ENCODE measurements at places on chromosomes 6 and 20.

DNA sequence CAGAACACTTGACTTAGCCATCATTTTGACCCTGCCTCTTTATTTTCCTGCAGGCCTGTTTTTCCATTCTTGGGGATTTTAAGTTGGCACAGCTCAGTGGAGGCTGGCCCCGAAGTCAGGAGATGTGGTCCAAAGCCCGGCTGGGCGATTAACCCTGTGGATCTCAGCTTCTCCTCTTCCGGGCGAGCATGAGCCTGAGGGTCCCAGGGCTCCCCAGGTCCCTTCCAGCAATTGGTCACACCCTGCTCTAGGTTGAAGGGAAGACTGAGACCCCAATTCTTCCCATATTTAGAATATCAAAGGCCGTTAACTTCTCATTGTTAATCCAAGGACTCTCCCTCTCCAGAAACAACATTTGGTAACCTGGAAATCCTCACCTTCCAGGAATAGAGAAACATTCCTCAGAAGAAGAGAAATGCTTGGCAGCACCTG is 2.3 kb downstream of the THBS2 start:
- DNase-seq: no peak

- DNase-seq: no peak
Observed at GRCh38 chr6:165655191-165655590, 7.8 kb downstream of the PDE10A start.

DNA sequence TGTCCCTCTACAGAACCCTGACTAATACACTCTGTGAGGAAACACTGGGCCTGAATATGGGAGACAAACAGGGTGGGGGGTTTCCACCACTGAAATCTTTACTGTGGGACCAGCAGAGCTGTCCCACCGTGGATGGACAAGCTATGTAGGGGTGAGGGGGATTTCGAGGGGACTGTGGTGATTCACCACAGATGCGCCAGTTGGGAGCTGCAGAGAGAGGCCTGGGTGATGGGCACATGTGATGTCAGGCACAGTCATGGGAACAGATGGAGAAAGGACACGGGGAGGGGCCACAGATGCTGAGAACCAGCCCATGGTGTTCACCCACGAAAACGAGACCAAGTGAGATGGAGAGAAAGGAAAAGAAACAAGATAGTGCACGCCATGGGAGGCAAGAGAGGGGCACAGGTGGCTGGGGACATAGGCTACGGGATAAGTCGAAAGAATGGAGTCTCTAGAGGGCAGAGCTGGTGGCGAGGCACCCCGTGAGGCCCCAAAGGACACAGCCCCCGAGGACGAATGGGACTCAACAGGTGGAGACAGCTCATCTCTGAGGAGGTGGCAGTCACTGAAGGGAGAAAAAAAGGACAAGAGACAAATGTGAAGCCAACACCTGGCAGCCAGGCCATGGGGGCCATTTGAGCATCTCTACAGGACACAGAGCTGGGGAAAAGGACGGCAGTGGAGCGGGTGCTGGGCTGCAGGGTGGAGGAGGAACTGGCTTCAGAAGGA is 10.5 kb upstream of the RAMACL start:
- no peak for DNase-seq

DNA sequence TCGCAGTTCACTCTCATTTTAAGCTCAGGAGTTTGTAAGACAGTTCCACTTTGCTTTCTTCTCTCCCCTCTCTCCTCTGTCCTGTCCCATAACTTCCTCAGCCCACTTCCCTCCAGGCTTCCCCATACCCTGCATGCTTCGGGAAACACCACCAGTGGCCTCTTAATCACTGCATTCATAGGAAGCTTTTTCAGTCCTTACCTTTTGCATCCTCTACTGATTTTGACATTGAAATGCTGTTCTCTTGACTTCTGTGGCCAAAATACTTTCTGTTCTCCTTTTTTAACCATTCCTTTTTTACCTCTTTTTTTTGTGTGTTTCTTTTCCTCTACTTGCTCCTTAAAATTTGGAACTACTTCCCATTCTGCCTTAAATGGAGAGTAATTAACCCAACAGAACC is 69.7 kb downstream of the HIVEP1 start:
- DNase-seq: no peak

GRCh38 chr6:33557376-33557775 is 22.7 kb downstream of the BAK1 start:
- no peak for DNase-seq

DNA sequence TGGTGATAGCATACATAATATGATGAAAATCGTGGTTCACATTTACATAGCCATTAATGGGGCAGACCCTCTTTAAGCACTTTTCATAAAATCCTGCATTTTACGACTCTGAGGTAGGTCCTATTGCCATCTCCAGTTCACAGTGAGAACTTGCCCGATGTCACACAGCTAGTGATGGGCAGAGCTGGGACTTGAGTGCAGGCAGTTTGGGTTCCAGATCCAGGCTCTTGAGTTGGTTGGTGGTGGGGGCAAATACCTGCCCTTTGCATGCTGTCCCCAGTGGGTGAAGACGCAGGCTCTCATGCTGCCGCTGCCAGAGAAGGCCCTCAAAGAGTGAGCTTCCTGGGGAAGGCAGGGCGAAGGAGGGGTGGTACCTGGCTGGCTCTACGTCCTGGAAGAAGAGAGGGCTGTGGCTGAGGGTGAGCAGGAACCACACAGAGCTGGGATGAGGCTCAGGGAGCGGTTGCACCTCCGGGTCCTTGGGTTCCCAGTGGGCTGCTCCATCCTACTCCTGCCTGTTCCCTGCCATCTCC is 6.1 kb upstream of the BAK1 start:
- DNase-seq: no peak

- no peak for DNase-seq
Observed at GRCh38 chr6:8110117-8110721, 7.9 kb upstream of the EEF1E1 start.

DNA sequence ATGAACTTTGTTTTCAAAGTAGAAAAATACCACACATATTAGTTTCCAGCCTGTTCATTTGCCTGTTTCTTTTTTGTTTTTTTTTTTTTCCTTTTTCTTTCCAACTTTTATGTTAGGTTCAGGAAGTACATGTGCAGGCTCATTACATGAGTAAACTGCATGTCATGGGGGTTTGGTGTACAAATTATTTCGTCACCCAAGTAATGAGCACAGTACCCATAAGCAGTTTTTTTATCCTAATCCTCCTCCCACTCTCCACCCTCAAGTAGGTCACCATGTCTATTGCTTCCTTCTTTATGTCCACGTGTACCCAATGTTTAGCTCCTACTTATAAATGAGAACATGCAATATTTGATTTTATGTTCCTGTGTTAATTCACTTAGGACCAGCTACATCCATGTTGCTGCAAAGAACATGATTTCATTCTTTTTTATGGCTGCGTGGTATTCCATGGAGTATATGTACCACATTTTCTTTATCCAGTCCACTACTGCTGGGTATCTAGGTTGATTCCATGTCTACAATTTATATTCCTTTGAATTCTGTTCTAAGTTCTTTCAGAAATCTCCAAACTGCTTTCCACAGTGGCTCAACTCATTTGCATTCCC is 31.8 kb downstream of the SNX14 start:
- no peak for DNase-seq

GRCh38 chr20:8589956-8590355 is 457.9 kb downstream of the PLCB1 start:
- DNase-seq: no peak

Measured in T-helper 22 cell (primary cell).